Hematopoietic multipotent progenitor cell treated with erythropoietin and hydrocortisone succinate and interleukin-3 and kit ligand, for 6 days (in vitro differentiated cells): ENCODE measurements at places on chromosomes 11 and 22.

DNA sequence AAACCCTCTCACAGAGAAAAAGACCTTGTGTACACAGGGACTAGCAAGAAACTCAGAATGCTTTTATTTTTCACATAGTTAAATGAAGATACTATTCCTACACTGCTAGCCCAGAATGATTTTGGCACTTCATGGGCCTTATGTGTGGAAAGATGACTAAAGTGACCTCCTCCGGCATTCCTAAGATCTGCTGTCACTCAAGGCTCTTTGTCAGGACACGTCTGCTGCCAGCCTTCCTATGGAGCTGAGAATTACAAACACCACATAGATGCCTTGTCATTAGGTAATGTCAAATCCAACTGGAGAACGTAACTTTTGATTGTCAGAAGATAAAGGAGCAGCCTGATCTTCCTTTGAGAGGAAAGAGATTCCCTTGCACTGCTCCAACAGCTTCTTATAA, 249.1 kb downstream of the FAT3 start:
- no peak for DNase-seq

DNA sequence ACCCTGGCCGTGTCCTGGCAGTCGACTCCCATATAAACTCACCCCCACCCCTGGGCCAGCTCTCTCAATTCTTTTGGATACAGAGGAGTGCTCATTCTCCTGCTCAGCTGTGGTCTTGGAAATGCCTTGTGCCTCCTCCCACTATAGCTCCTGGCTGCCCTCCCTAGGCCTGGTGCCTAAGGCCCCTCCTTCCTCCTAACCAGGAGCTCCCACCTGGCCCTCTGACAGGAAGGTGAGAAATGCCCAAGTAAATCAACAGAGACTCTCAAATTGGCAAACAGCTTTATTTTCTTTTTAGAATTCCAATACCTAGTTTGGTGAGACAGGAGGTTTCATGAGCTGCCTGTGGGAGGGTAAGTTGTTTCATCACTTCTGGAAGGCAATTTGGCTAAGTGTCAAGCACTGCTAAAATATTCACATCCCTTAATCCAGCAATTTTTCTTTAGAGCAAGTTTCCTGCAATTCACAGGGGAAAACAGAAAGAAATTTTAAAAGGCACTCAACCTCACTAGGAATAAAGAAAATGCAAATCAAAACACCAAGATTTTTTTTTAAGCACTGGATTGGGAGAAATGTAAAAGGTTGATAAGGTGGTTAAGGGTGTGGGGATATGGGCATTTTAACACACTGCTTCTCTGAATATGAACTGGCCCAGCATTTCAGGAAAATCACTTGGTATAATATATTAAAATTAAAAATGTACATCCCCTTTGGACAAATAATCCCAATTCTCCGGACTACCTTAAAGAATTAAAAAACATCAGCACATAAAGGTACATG, 209.7 kb upstream of the ARHGAP20 start:
- no peak for DNase-seq

DNA sequence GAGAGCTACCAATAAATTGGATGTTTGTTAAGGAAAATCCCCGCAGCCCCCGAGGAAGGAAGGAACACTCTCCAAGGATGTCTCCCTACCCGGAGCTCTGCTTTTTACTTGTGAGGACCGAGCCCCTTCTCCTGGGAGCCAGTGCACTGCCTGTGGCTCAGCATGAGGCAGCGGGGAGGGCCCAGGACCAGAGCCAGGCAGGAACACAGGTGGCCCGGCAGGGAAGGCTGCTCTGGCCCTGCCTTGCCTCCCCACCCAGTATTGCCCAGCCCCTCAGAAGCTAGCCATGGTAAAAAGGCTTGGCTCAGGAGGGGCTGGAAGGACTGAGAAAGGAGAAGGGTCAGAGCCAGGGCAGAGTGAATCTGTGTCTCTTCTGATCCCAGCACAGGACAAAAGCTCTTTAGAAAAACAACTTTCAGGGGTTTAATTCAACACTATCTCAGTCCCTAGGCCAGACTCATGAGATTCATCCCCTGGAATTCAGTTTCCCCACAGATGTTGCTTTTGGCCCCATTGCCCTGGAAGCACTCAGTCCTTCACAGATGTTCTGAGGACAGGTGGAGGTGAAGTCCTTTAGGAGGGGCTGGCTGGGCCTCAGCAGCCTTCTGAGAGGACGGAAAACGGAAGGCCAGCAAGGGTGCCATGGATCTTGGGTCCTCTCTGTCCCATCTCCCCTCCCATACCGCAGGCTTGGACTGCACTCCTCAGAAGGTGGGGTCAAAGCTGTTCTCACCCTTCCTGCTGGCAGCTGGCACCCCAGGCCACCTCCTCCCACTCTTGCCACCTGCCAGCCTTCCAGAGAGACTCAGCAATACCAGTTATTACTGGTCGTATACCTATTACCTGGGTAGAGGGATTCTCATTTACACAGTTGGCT, 318.9 kb downstream of the NTM start:
- DNase-seq: no peak

DNA sequence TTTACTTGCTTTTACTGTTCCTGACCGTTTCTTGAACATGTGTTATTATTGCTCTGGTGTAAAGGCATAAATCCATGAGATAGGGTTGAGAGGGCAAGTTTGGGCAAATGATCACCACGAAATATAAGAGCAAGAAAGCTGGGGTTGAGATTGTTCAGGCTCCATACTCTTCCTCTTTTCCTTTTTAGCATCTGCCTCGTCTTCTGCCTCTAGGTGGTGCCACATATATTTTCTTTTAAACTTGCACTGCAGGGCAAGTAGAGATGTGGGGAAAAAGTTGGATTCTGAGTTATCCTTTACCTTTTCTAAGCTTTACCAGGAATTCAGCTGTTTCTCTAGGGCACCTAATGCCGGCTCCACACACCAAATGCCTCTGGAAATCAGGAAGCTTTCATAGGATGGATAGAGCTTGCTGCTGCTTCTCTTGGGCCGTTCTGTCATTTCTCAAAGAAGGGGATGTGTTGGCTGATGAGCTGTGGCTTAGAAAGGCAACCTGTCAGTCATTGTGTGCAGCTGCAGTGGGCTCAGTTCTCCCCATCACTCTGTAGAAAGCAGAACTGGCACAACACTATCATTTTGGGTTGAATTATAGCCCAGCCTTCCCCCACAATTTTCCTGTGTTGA, 98.2 kb downstream of the LDLRAD3 start:
- peak; percentile 75 for DNase-seq

DNA sequence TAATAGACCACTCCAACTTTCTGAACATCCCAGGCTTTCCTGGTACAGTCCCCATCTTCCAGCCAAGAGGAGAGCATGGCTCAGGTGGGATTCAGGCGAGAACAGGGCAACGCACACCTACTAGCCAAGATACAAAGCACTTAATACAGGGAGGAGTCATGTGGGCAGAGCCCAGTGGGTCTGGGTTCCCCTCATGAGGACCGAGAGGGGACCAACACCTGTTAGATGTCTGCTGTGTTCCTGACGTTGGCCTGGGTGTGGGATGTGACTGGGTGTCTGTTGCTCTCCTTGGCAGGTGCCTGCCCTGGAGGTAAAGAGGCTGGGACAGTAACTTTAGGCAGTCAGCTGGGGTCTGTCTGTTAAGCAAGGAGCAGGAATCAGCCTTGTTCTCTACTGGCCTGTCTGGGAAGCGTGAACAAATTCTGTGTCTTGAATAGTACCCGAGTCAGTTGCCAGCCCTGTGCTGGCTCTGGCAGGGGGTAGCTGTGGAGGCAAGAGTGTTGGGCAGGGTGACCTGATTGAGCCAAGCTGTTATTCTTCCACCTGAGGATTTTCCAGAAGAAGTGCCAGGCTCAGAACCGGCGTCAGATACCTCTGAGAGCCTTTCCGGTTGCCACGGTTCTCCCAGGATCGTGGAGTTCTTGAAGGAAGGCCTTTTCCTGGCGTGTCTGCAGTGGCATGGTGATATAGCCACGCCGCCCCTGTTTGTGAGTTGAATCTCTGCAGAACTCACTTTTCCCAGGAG, 56.3 kb downstream of the BCR start:
- DNase-seq: no peak

GRCh38 chr22:30206944-30207343, 39.6 kb downstream of the LIF start:
- no peak for DNase-seq

GRCh38 chr11:105032495-105032894, 2.4 kb downstream of the CASP1 start:
- DNase-seq: no peak

- DNase-seq: no peak
Measured at GRCh38 chr11:134406264-134407185, 5.5 kb downstream of the B3GAT1 start.

GRCh38 chr11:117415358-117415896, 87.8 kb downstream of the CEP164 start:
- DNase-seq: no peak

DNA sequence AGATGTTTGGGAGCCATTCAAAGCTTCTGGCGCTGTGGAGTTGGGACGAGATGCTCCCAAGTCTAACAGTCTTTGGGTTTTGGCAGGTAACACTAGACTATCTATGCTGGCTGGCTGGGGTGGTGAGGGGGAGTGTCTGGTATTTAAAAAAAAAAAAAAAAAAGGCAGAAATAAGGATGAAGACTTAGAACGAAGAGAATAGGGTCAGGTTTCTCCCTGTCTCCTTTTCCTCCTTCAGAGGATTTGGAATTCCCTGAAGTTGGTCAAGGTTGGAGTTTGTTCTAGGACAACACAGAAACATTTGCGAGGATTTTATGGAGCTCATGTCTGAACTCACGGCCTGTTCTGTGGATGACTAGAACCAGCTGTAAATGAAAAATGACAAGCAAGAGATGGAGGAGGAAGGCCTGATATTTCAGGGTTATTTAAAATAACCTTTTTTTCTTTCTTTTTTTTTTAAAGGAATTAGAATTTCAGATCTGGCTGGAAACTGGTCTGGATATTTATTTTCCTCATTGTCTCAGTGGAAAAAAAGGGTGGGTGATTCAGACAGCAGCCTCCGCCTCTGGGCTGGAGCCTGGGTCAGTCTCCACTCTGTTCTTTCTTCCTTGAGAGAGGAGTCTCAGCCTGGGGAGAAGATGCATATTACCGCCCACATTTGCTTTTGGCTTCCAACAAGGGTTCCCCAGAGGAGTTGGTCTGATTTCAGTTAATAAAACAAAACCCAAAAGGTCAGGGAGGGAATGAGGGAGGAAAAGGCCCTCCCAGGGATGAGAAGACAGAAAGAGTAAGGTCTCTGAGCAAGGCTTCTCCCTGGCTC, 80.1 kb downstream of the USP35 start:
- no peak for DNase-seq

GRCh38 chr11:2447951-2448650, 3.3 kb downstream of the KCNQ1 start:
- no peak for DNase-seq

GRCh38 chr11:2858995-2859698, 26.4 kb downstream of the CDKN1C start:
- no peak for DNase-seq

DNA sequence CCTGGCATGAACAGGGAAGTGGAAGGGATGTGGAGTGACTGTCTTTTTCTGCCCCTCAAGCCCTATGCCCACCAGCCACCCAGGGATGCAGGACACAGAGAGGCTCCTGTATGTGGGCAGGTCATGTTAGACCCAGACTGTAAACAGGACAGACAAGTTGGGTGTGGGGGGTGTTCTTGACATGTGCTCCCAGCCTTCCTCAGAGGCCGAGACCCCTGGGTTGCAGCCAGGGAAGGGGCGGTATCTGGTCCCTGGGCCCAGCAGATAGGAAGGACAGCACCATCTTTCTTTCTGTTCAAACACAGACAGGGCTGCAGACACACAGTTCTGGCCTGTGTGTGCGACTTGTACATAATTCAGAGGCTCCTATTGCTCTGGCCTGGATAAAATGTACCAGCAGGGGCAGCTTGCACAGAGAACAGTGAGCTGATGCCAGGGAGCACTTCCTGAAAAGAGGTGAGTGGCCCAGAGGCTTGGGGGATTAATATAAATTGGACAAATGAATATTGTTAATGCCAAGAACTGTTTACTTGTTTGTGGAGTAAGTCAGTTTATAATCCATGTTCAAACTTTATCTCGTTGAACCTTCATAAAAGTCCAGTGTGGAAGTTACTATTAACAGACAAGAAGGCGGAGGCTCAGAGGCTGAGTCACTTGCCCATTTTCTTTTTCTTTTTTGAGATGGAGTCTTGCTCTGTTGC, 16.6 kb downstream of the GDPD5 start:
- peak; percentile 77 for DNase-seq

DNA sequence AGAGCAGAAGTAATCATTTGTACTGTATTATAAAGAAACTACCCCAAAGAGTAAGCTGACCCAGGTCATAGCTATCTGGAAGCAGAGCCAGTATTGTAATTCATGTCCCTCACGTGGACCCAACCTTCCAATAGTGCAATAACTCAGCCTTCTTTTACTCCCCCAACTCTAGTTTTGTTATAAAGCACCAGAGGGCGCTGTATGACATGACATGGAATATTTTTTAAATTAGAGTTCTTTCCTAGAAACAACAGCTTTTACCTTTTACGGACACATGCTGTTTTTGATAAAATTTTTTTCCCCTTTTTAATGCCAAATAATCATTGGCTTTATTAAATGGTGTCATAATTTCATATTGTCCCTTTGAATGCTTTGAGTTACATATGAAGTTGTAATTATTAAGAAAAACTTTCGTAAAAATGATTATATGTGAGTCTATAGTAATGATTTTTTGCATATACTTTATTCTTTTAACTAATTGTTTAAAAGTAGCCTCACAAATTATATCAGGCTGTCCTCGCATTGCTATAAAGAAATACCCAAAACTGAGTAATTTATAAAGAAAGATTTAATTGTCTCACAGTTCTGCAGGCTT, 76.9 kb downstream of the DKK3 start:
- peak; percentile 84 for DNase-seq

DNA sequence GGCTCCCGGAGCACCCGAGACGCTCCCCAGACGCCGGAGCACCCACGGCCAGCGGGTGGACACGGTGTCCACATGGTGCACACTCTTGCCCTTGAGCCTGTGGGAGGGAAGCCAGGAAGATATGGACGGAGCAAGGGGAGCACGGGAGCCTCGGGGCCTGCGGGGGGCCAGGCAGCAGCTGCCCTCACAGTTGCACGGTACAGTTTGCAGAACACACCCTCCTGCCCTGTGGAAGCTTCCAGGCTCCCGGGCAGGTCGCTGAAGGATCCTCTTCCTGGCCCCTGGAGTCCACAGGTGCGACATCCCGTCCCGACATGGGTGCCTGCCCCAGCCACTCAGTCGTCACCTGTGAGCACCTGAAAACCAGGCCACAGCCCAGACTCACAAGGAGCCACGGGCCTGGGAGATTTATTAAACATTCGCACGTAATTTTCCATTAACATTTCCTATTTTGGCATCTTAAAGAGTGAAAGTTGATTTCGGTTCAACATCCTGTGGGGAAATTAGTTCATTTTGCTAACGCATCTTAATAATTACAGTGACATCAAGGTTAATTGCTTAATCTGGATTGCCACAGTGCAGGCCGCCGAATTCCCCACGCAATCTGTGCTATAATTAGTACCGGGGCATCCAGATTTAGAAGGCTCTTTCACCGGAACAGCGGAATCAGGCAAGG, 253.3 kb downstream of the BRD1 start:
- no peak for DNase-seq
